Stimulated activated CD8-positive, alpha-beta memory T cell treated with anti-CD3 and anti-CD28 coated beads, Interleukin-15, amount 100 ng/mL, for 4 hours (primary cell): ENCODE measurements at places on chromosomes 5 and 9.
A peak's percentile ranks its signal among the peaks of the same experiment; 100 is the strongest.

GRCh38 chr9:121672213-121672612 is 20.8 kb downstream of the DAB2IP start:
- no peak for DNase-seq

DNA sequence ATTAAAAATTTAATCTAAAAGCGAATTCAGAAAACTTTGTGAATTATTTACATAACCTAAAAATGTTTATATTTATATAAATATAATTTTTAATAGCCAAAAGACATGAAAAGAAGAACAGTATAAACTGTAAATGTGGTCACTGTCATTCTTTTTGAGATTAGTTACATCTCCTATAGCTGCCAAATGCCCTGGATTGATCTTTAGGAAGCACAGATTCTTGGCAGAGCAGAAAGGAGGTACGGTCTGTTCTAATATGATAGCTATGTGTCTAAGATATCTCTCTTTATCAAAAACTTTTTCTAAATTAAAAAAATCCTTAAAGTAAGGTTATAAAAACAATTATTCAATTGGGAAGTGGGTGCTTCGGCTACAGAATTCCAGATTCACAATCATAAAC is 151.0 kb downstream of the LPAR1 start:
- DNase-seq: no peak

GRCh38 chr9:10774051-10774450 is 161.2 kb upstream of the PTPRD start:
- DNase-seq: no peak

- DNase-seq: no peak
Observed at GRCh38 chr9:20490246-20490834, 132.0 kb downstream of the MLLT3 start.

DNA sequence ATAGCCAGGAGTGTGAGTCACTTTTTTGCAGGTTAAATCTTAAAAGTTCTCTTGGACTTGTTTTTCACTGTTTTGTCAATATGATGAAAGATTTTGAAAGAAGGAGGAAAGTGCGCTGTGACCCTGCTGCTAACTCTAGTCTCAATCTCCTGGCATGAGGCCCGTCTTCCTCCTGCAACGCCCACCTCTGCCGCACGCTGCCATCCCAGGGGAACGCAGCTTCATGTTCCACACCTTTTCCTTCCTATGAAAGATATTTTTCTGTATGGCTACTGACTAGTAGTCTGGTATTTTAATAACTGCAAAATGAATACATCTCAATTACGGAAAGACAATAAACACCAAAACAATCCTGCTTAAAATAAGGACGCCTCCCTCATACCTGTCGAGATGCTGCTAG is 8.3 kb downstream of the PPIC start:
- DNase-seq: no peak

- DNase-seq: no peak
Observed at GRCh38 chr5:56024810-56025150, 30.0 kb upstream of the IL6ST start.

GRCh38 chr5:170419643-170420042 is 30.5 kb upstream of the KCNMB1 start:
- DNase-seq: no peak

DNA sequence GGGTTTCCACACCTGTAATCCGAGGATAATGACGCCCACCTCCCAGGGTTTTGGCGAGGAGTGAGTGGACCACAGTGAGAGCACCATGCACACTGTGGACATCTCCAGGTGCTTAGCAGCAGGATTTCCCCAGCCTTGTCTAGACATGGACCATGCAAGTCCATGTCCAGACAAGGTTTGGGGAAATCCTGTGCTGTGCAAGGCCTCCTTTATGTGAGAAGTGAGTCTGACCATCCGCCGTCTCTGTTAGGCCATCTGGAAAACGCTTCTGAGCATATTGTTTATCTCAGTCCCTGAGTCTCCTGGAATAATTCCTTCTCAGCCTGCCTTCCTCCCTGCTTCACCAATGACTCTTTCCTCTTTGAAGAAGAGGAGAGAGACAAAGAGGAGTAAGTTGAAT is 26.2 kb upstream of the TNFAIP8 start:
- DNase-seq: no peak

DNA sequence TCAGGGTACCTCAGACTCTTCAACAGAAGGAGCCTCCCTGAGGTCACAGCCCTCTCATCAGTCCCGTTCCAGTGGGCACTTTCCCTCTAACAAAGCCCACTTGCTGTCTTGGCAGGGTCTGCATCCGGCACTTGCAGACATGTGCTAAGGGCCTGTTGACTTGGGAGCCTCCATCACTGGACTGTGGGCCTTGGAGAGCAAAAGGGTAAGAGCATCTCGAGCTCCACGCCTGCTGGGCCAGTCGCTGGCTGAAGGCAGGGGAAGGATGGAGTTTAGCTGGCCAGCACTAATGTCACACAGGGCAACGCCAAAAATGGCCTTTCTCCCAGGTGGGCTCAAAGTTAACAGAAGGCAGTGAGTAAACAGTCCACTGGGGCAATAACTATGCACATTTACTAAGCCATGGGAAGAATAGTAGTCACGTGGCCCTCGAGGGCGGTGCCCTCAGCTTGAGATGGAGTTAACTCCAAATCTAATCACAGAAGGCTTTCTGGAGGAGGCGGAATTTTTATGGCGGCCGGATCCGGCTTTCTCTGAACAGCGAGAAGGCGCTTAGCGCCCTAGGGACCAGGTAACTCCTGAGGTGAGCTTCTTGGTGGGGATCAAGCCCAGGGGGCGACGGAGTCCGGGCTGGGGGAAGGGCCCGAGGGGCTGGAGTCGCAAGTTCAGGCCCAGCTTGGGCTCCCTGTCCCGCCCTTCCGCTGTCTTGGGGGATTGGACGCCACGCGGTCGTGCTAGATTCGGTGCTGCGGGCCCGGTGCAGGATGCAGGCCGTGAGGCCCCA is 2.0 kb upstream of the NSD1 start:
- no peak for DNase-seq

GRCh38 chr5:91434348-91434747 is 51.2 kb upstream of the ARRDC3 start:
- no peak for DNase-seq

GRCh38 chr5:168987543-168988300 is 313.2 kb downstream of the SLIT3 start:
- DNase-seq: peak; percentile 11

DNA sequence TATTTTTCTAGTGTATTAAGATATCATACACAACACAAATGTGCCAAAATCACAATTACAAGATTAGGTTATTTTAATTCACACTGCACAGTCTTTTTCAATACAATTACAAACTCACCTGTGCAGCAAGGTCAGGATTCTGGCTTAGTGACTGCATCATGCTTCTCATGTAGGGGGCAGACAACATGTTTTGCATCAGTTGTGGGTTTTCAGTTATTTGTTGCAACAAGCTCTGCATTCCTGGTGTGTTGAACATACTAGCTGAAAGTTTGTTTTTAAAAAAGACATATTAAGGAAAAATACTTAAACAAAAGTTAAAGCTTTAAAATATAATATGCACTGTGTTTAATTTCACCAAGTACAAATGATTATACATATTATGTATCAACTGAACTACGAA is 38.7 kb downstream of the UBQLN1 start:
- no peak for DNase-seq

GRCh38 chr9:133614678-133615077 is 5.5 kb upstream of the FAM163B start:
- DNase-seq: no peak

DNA sequence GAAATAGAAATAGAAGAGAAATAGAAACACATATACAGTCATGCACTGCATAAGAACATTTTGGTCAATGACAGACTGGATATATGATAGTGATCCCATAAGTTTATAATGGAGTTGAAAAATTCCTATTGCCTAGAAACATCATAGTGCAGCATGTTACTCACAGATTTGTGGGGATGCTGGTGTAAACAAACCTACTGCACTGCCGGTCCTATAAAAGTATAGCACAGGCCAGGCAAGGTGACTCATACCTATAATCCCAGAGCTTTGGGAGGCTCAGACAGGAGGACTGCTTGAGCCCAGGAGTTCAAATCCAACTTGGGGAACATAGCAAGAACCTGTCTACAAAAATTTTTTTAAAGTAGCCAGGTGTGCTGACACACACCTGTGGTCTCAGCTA is 240.6 kb upstream of the MAP3K1 start:
- DNase-seq: no peak

GRCh38 chr9:114745879-114746550 is 59.8 kb downstream of the TNFSF15 start:
- DNase-seq: no peak

GRCh38 chr5:158383486-158383885 is 524.5 kb upstream of the CLINT1 start:
- no peak for DNase-seq

- no peak for DNase-seq
Observed at GRCh38 chr9:86303316-86303975, 21.1 kb upstream of the ISCA1 start.

DNA sequence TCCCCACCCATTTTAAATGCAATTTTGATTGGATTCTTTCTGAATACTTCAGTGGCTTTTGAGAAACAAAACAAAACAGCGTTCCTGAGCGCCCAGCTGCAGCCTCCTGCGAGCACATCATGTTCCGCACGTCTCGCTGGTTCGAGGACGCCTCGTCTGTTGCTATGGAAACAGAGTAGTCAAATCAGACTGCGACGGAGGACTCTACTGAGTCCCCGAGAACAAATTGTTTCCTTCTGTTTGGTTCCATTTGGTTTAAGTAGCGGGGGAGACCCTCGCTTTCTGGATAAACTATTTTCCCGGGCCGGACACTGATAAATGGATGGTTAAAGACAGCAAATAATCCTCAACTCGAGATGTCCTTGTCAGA is 69.0 kb downstream of the SLC28A3 start:
- no peak for DNase-seq

DNA sequence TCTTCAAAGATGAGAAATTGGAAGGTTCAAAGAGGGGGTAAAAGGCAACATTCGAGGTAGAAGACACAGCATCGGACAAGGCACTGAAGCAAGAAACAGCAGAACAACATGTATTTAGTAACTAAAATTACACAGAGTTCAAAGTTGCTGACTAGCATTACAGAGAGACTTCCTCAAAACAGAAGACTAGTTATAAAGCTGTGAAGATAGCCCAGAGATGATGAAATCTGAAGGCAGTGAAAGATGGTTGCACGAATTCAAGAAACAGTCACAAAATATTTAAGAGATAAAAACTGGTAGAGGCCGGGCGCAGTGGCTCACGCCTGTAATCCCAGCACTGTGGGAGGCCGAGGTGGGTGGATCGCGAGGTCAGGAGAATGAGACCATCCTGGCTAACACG is 16.3 kb downstream of the MAPKAP1 start:
- no peak for DNase-seq

DNA sequence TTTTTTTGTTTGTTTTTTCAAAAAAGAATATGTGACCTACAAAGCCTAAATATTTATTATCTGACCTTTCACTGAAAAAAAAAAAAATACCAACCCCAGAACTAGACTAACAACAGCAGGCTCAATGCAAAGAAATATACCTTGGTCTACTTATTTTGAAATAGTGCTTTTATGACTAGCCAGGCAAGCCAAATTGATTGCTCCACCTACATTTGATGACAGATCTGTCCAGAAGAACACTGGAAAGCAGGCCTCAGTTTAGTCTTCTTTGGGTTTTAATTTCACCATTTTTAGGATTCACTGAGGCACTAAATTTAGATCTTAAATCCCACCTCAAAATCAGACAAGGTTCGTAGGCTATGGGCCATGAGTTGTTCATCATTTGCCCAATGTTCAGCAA is 97.3 kb downstream of the PLPP1 start:
- DNase-seq: no peak

DNA sequence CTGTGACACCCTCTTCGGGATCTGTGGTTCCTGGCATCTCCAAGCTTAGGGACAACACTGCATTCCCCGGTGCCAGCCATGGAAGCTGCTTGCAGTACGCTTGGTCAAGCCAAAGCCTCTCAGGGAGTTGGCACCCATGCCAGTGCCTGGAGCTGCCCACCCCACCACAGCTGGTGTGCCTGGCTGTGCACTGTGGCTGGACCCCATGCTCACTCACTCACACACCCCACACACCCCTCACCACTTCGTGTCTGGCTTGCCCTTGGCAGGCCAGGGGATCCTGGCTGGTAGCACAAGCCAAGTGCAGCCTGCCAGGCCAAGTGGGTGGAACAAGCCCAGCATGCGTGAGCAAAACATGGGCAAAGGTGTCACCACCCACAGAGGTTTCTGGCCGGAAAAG is 324.5 kb upstream of the PTGER4 start:
- no peak for DNase-seq

GRCh38 chr5:135589152-135589551 is 10.4 kb upstream of the CXCL14 start:
- no peak for DNase-seq

GRCh38 chr5:6592601-6593000 is 40.2 kb downstream of the NSUN2 start:
- DNase-seq: no peak

- no peak for DNase-seq
Observed at GRCh38 chr9:14203356-14204056, 110.4 kb downstream of the NFIB start.

- DNase-seq: peak; percentile 54
Observed at GRCh38 chr5:170333161-170333910, 35.8 kb upstream of the LCP2 start.

DNA sequence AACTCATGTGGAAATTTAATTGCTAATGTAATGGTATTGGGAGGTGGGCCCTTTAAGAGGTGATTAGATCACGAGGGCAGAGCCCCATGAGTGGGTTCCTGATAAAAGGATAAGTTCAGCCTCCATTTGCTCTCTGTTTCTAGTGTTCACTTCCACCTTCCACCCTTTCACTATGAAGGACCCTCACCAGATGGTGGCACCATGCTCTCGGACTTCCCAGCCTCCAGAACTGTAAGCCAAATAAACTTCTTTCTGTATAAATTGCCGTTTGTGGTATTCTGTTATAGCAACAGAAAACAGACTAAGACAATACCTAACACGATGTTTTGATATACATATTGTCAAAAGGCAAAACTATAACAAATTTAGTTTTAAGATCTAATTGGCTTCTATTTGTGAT is 166.2 kb downstream of the DEPDC1B start:
- no peak for DNase-seq

- DNase-seq: no peak
Observed at GRCh38 chr5:948472-949274, 56.0 kb downstream of the TRIP13 start.

- no peak for DNase-seq
Observed at GRCh38 chr9:36080519-36080918, 43.8 kb downstream of the RECK start.

GRCh38 chr9:92895812-92896436 is 18.1 kb upstream of the ZNF484 start:
- DNase-seq: no peak

- no peak for DNase-seq
Observed at GRCh38 chr9:109463924-109464625, 34.0 kb downstream of the PTPN3 start.

- no peak for DNase-seq
Observed at GRCh38 chr5:159902444-159903121, 13.7 kb upstream of the ADRA1B start.

GRCh38 chr5:153158608-153159007 is 331.9 kb upstream of the GRIA1 start:
- no peak for DNase-seq

- no peak for DNase-seq
Observed at GRCh38 chr9:2018162-2018643, 3.1 kb downstream of the SMARCA2 start.
